ENCODE measurements at places on chromosomes 2 and 18.

- no peak for DNase-seq
These were observed 125.4 kb downstream of the CLIP4 start for GRCh38 chr2:29240601-29241000.

DNA sequence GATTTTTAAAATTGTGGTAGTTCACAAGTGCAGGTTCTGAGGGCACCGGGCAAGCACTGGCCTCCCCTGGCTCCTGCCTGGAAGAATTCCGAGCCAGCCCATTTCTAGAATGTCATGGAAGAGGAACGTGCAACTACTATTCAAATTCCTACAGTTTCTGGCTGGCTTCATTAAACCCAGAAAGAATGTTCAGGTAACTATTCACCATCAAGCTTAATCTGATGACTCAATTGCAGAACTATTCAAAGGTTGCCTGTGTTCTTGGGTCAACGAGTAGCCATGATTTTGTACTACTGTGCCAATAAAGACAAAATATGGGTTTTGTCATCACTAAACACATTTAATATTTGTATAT, 14.3 kb upstream of the MFF start:
- DNase-seq = no peak

DNA sequence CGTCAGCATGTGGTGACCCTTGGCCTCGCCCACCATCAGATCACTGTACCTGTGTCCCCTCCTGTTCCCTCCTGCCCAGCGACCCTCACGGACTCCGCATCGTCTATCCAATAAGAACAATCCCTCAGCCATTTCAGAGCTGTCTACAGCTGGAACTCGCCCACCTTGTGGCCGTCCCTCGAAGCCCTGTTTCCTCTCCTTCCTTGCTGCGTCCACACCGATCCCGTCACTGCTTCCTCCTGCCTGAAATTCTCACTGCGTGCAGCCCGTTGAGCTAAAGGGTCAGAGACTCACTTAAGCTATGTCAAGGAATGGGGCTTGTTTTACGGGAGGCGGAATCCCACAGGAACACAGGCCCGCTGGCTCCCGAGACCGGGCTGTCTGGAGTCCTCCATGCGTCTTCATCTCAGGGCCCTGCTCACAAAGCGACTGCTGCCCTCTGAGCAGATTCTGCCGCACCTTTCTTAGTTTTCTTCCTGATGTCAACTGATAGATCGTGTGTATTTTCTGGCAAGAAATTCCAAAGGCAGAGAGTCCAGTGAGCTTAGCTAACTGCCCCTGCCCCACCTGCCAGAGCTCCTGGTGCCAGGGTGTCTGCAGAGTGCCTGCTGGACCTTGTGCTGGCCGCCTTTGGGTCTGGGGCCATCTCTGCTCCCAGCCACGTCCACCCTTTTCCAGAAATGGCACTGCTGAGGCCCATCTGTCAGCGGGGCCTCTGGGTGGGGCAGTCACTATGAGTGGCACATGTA, 35.3 kb downstream of the KLHL29 start:
- DNase-seq = no peak

- DNase-seq = no peak
These were observed 37.5 kb downstream of the STAT1 start for GRCh38 chr2:190976521-190976920.

DNA sequence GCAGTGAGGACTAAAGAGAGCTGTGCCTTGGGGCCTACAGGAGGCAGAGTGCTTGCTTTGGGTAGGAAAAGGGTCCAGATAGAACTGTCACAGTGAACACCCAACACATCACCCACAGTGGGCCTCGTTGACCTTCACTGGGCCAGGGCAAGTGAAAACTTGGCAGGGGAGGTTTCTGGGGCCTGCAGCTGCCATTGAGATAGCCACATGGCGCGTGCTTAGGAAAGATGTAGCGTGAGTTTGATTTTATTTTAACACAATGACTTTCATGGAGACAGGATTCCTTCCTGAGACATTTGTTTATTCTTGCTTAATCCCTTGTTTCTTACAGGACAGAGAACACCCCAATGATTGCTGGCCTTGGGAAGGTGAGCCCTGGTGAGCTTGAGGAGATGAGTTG, 9.3 kb upstream of the ESPNL start:
- DNase-seq = no peak

DNA sequence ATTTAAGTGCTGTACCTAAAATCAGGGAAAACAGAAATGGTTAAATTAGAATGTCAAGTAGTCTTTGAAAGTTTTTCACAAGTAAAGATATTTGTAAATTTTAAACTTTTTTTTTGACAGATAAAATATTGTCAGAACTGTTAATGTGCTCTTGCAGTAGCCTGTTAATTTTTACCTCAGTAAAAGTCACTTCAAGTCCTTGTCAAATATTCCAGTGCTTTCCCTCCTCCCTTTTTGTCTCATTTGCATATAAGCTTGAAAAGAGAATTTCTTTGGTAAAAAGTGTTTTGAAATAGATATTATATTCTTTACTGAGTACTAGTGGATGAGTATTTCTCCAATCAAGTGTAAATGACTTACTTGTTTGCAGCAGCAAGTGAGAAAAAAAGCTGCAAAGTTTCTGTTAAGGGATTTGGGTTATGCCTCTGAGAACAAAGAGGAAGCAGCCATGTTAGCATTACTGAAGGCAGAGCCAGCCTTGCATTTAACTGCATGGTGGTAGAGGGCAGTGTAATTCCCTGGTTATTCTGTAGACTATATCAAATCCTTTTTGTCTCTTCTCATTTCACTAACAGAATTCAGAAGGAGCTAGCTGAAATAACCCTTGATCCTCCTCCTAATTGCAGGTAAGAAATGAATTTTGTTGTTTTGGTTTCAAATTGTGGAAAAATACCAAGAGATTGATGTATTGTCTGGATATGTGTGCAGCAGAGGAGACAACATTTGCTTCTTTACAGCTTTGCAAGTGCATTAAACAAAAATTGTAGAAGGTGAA, 3.2 kb downstream of the UBE2E3 start:
- no peak for DNase-seq

DNA sequence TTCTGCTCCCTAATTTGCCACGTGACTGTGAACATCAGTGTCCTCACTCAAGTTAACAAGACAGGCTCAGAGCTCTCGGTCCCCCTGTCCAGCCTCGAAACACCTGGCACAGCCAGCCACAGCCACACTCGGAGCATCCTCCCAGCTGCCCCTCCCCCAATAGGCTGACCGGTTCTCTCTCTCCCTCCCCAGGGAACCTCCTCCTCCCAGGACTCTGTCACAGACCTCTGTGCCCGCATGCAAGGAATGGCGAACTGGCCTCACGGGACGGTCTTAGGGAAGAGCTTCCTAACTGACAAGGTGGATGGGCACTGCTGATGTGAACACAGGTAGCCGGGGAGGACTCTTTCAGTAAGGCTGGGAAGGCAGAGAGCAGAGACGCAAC, 18.8 kb downstream of the CYP26B1 start:
- no peak for DNase-seq

- DNase-seq = no peak
These were observed 274.6 kb upstream of the SALL3 start for GRCh38 chr18:78704971-78705461.

DNA sequence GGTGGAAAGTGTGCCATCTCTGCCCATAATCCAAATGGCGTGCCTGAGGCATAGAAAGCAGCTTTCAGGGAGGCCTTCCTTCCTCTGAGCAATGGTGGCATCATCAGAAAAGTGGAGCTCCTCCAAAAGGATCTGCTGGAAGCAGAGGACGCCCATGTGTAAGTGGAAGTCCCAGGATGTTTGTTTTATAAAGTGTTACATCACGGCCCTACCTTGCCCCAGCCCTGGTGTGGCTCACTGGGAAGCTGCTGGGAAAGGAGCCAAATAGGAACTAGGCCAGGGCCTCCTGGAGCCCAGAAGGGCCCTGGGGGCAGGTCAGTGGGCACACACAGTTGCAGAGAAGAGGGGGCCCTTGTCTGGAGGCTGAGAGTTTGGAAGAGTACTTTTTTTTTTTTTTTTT, 4.2 kb upstream of the ODC1 start:
- no peak for DNase-seq

- peak; percentile 60 for DNase-seq
These were observed at the start of gene DNMT3A for GRCh38 chr2:25341753-25342371. Gene DNMT3A, minus strand, starts transcription at chr2:25341925. Its CDS starts 27,941 bp downstream, at chr2:25313984.

DNA sequence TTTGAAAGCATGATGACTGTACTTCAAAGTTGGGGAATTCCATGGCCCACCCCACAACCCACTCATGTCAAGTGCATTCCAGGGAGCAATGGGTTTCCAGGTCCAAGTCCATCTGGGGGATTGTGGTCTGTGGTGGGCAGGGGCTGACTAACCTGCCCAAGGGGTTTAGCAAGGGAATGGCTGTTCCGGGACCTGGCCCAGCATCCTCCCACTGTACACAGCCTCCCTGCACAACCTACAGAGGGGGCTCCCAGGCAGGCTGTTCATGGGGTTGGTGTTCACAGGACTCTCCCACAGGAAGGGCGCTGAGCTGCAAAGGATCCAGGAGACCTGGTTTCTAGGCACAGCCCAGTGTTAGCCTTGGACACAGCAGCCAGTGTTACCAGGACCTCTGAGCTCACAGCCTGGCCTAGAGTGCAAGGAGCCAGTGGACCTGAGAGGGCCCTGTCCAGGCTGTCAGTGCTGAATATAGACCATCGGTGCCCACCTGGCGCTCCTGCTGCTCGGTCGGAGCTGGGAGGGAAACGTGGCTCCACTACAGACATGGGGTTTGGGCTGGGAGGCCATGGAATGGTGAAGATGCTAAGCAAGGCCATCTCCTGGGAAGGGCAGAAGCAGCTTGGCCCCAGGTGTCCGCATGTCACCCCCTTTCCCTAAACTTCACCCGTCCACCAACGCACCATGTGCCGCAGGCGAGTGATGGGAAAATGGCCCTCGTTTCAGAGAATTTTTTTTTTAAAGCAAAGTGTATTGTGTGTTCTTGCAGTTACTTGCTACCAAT, 317.2 kb downstream of the GBX2 start:
- DNase-seq = no peak

GRCh38 chr2:43007901-43008300, 215.5 kb upstream of the HAAO start:
- DNase-seq = no peak

- DNase-seq = no peak
These were observed 33.6 kb downstream of the KIDINS220 start for GRCh38 chr2:8803658-8804379.

DNA sequence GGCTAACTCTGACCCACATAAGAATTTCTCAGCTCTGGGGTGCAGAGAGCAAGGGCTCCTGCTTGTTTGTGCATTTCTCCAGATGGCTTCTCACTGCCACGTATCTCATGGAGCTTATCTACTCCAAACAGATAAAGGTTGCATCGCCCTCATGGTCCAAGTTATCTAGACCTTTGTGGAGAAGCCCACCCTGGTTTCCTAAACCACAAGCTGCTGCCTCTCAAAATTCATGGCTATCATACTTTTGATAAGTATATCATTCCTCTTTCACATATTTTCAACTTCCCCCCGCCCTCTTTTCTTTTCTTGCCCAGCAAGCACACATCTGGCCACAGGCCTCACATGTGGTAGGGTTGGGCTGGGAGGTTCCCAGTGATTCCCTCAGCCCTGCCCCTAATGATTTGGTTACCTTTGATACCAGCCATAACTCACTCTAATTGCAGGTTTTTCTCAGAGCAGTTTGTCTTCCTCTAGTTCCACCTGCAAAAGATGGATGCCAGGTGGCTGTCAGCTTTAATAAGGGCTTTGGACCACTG, 146.0 kb downstream of the RHBDD1 start:
- no peak for DNase-seq
